GM18507 (cell line): ENCODE measurements at places on chromosomes 16 and 17.

- no peak for DNase-seq
Measured at GRCh38 chr16:88383401-88384221, 852 bp downstream of the ZNF469 start.

DNA sequence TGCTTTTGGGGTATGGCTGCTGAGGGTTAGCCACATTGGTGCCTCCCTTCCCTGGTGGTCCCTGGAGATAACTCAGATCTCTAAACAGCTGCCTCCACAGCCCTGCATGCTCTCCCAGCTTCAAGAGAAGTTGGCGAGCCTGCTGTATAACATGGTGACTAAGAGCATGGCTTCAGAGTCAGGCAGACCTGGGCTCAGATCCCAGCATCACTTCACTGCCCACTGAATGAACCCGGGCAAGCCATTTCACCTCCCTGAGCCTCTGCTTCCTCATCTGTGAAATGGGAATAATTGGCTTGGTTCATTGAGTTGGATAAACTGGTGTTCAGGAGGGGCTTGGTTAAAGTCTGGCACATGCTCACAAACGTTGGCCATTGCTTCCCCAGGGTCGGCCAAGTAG, 16.6 kb downstream of the KIF1C start:
- DNase-seq: no peak

- no peak for DNase-seq
Measured at GRCh38 chr17:74522381-74523105, 8.7 kb downstream of the CD300LB start.

GRCh38 chr17:32021615-32021955, 14.4 kb downstream of the LRRC37B start:
- no peak for DNase-seq

GRCh38 chr17:80453126-80453997, 23.0 kb downstream of the NPTX1 start:
- no peak for DNase-seq

DNA sequence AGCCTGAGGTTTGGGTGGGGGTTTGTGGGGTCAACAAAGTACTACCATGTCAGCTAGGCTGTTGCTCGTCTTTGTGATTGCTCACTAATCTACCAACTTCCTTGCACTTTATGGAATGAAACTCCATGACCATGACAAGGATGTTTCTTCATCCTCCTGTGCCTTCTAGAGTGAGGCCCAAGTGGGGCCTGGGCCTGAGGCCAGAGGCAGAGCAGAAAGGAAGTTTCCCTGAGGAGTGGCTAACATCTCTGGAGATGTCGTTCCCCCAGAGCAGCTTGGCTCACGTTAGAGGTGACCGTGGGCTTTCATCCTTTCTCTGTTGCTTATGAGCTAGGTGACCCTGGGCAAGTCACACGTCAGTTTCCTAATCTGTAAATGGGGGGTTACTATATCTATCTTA, 41.0 kb upstream of the IRX3 start:
- no peak for DNase-seq

GRCh38 chr17:52242268-52242667, 83.8 kb upstream of the CA10 start:
- DNase-seq: no peak

DNA sequence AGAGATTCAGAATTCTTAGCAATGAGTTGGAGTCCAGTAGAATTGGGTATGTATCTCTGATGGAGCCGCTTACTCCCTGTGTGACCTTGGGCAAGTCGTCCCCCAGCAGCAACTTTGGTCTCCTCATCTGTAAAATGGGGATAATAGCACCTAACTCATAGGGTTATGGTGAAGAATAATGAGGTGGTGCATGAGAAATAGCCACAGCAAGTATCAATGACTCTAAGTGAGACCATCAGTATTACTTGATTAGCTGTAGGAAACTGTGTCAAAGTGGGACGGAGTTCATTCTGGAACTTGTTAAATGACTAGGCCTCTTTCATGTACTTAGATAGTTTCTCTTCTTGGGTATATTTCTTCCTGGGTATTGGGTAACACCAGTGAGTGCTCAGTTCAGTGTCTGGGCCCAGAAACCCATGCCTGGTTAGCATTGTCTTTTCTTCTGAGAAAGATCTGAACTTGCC, 6.4 kb downstream of the PRKCB start:
- DNase-seq: peak; percentile 42

GRCh38 chr16:75247249-75247648, 4.2 kb downstream of the BCAR1 start:
- DNase-seq: no peak

DNA sequence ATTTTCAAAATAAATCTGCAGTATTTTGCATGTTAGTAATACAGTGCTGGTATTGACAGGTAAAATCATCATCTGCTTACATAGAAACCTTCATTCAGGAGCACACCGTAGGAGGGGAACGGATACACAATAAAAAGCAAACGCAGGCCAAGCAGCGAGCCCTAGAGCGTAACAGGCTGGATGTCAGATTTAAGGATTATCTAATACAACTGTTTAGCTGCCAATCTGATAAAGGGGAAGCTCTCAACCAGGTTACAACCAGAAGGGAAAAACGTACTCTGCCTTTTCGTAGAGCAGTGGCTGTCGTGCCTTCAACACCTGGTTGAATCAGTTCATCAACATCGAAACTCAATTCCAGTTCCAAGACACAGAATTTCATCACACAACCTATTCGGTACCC, 16.4 kb upstream of the CUEDC1 start:
- no peak for DNase-seq

DNA sequence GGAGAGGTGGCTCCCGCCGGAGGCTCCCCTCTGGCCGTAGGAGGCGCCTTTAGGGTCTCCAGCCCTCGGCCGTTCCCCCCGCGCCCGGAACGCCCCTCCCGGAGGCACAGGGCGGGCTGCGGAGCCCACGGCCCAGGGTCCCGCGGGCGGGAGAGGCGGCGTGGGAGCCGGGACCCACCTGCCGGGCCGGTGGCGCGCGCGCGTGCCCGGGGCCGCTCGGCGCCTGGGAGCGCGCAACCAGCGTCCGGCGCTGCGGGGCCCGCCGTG, at the start of gene MIF4GD:
Gene MIF4GD (minus strand): TSS at position 266 of the 267 bp plus-strand sequence. CDS start 1,036 bp downstream, outside the sequence.
- DNase-seq: no peak

- DNase-seq: no peak
Measured at GRCh38 chr17:72578817-72579470, 458.1 kb downstream of the SOX9 start.

DNA sequence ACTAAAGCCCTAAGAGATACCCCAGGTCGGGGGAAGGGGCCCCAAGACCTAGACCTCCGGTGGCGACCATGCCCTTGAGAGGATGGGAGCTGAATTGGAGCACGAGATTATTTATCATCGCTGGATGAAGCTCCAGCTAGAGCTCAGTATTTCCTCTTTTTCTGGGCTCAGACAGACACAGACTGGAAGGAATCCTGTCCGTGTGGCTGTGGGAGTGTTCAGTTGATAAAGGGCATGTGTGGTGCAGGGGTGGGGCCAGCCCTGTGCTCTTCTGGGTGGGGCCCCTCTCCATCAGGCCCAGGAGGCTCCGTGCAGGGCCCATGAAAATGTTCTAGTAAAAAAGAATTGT, 6.3 kb upstream of the CBX4 start:
- DNase-seq: no peak

DNA sequence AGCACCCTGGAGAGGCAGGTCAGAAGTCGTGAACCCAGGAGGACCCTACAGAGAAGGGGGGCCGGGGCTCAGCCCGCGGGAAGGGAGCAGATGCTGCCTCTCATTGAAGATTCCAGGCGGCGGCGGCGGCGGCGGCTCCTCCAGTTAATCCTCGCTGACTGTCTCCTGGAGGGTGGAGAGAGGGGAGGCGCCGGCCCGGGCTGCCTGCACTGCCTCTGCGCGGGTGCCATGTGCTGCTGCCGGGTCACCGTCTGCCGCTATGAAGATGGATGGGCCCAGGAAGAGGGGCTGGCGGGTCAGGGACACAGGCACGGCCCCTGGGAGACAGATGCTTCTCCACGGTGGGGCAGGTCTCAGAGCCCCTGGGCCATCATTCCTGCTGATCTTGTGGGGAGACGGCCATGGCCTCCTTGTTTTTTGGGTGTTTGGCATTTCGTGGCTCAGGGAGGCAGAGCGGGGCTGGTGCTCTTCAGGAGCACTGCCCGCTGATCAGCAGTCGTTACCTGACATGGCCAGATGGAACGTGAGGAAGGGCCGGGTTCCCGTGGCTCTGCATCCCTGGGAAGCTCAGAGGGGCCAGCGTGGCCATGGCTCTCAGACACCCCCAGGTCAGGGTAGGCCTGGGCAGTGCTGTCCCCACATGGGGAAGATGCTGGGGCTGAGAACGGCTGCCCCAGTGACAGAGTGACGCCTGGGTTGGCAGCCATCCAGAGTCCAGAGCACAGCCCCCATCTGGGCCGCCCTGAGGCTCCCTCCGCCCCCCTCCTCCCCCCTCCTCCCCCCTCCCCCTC, 36.1 kb downstream of the GINS2 start:
- no peak for DNase-seq

DNA sequence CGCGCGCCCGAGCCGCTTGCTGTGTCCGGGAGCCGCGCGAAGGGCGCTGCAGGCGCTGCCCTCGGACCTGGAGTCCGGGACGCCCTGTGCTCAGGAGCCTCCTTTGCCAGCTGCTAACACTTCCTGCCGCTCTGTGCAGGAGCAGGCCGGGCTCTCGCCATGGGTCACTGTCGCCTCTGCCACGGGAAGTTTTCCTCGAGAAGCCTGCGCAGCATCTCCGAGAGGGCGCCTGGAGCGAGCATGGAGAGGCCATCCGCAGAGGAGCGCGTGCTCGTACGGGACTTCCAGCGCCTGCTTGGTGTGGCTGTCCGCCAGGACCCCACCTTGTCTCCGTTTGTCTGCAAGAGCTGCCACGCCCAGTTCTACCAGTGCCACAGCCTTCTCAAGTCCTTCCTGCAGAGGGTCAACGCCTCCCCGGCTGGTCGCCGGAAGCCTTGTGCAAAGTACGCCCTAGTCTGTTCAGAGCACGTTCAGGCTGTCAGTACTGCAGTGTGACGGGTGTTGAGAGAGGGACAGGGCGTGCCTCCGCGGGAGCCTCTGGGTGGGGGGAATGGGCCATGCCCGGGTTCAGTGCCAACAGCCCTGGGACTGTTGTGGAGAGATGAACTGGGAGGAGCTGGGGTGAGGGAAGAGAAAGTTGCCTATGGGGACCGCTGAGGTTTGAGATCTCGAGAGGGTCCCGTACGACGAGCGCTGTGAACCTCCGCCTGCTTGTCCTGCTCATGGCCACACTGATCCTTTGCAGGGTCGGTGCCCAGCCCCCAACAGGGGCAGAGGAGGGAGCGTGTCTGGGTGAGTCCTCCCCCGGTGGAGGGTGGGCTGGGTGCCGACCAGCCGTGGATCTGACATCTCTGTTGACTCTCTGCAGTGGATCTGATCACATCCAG, 1.3 kb downstream of the ZNF276 start:
- no peak for DNase-seq

- DNase-seq: no peak
Measured at GRCh38 chr16:51592001-51592501, 441.0 kb upstream of the SALL1 start.

DNA sequence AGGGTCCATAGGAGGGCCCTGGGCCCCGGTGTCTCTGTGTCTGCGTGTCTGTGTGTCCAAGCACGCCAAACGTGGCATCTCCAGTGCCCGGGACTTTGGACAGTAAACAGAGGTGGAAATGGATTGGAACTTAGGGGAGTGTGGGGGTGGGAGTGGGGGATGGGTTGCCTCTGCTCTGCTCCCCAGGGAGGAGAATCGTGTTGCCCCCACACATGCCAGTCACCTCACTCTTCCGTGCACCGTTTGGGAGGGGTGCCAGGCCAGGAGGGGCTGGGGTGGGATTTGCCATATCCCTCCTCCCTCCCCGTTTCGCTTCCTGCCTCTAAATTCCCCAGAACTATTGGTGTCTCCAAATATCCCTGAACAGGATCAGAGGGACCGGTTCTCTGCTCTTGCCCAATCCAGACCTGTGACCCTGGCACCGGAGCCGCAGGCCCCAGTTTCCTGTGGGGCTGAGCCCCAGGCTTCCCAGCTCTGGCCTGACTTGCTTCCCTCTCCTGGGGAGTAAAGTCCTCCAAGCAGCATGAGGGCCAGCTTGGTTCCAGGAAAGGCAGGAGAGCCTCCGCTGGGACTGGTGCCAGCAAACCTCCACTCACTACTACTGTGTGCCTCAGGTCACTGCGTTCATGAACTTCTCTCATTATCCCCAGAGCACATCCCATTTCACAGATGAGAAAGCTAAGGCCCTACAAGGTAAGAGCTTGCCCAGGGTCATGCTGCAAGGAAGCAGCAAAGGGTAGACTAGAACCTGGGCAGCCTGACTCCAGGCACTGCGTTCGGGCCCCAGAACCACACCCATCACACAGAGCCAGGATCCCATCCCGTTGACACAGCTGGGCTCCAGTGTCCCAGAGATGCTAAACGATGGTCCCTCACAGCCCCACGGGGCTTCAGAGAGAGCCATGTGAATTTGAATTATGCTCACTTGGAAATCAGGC, at the start of gene ASGR1:
Gene ASGR1 (minus strand): TSS at position 54 of the 938 bp plus-strand sequence. CDS start 807 bp downstream, outside the sequence.
- no peak for DNase-seq

- DNase-seq: no peak
Measured at GRCh38 chr17:66458782-66459181, 156.4 kb downstream of the PRKCA start.

- no peak for DNase-seq
Measured at GRCh38 chr17:9900784-9901183, 4.3 kb downstream of the RCVRN start.

GRCh38 chr16:73430138-73430537, 382.2 kb upstream of the ZFHX3 start:
- DNase-seq: no peak

GRCh38 chr17:57899391-57899790, 49.5 kb upstream of the MRPS23 start:
- no peak for DNase-seq

- DNase-seq: no peak
Measured at GRCh38 chr16:22898874-22899348, 84.9 kb downstream of the HS3ST2 start.

GRCh38 chr16:88194397-88195268, 188.1 kb upstream of the ZNF469 start:
- no peak for DNase-seq

- DNase-seq: no peak
Measured at GRCh38 chr17:48426019-48426665, 3.9 kb downstream of the SKAP1 start.

- DNase-seq: no peak
Measured at GRCh38 chr16:66905633-66906539, 12.8 kb downstream of the CDH16 start.

DNA sequence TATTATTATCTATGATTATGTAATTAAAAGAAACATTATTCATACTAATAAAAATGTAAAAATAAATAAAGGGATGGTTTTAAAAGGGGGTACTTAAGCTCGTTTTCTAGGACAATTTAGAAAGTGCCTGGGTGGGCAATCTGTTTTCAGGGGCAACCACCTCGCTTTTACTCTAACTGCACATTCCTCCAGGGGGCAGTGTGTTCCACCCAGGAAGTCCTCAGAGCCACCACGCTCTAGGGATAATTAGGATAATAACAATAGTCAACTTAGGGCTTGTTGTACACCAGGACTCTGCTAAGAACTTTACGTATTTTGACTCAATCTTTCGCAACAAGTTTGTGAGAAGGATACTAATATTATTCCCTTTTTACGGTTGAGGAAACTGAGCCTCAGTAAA, 396.7 kb upstream of the MAF start:
- DNase-seq: no peak

GRCh38 chr17:57999010-57999495, 8.0 kb downstream of the SRSF1 start:
- no peak for DNase-seq
